CD4-positive, alpha-beta T cell treated with Interferon alpha-2 for 1 hour (primary cell): ENCODE measurements at places on chromosomes 13 and 19.

DNA sequence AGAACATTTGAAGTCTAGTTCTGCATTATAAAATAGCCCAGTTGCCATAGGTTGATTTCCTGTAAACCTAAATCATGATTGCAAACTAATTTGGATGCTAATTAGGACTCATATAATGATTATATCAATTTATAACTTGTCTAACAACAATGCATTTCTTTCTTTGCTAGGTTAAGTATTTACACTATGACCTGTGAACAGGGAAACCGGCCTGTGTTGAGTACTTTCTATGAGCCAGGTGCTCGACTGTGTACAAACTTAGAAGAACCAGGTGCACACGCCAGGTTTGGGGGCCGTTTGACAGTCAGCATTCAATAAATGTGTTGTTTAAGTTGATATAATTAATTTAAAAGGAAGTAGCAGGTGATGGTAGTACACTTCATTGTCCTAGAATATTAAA, 203.1 kb downstream of the TM9SF2 start:
- no peak for DNase-seq

GRCh38 chr19:994516-994915, 5.7 kb upstream of the GRIN3B start:
- DNase-seq: no peak

DNA sequence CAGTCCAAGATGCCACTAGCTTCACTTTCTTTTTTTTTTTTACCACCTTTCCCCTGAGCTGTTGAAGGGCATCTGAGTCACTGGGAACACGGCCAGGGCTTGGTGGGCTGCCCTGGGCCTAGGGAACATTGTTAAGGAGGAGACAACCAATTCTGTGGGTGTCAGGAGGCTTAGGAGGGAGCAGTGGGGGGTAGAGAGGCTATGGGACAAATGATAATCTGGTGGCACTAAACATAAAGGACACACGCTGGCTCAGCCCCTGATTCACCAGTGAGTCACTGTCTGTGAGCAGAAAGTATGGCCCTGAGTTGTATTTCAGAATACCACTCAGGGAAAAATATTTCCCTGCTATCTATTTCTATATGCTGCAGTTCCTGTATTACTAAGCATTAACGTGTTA, 207.8 kb downstream of the DCLK1 start:
- DNase-seq: no peak

GRCh38 chr13:32941368-32941767, 74.9 kb upstream of the KL start:
- no peak for DNase-seq

- DNase-seq: no peak
These were observed 15.4 kb upstream of the FAM216B start for GRCh38 chr13:42766016-42766415.

- no peak for DNase-seq
These were observed 23.4 kb upstream of the ARGLU1 start for GRCh38 chr13:106591299-106591698.

DNA sequence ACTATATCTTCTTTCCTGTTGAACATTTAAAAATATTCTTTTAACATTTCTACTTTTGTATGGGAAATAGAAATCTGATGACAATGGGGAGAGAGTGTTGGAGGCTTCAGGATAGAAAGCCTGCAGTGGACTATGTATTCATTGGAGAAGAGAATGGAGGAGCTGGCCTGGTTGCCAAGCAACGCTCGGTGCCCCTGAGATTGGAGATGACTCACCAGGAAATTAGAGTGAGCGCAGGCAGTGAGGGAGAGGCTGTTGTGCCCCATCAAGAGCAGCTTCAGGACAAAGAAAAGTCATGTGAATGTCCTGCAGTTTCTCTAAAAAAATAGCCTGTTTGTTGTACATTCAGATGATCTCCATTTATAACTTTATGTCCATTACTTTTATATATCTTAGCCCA, 48.7 kb upstream of the ZNF835 start:
- no peak for DNase-seq

DNA sequence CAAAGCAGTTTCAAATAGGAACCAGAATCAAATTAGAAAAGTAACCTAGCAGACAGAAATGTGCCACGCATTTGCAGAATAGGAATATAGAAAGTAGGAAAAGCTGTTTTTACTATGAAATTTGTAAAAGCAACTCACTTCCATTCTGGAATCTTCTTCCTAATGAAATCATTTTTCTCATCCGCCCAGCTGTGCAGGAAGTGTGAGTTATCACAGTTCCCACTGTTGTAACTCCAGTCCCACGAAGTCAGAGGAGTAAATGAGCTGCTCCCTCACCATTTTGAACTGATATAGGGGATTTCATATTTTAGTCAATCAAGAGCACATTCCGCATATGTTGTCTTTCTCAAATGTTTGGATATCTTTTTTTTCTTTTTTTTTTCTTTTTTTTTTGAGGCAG, 230.8 kb downstream of the TBC1D4 start:
- DNase-seq: no peak

DNA sequence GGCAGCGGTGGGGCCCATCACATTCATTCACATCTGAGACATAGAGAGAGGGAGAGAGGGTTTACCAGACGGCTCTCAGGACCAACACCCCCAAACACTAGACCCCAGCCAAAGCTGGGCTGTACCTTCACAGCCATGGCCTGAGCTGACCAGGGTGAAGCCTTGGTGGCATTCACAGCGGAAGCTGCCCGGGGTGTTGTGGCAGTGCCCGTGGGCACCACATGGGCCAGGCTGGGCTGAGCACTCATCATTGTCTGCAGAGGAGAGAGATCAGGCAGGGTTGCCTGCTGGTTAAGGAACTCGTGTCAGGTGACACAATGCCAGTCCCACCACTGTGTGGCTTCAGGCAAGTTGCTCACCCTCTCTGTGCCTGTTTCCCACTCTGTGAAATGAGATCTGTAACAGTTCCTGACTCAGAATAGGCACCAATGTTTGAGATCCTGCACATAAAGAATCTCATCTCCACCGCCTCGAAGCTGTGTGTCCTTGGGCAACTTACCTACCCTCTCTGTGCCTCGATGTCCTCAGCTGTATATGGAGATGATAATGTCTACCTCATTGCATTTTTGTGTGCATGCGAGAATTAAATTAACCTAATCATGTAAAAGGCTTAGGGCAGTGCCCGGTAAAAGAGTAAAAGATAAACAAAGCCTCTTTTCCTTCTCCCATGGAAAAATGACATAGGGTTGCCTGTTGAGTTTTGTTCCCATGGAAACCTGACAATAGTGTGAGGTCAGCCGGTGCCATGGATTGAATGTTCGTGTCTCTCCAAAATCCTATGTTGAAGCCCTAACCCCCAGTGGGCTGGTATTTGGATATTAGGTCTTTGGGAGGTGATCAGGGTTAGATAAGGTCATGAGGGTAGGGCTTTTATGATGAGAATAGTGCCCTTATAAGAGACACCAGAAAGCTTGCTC, 22.9 kb downstream of the CCL25 start:
- no peak for DNase-seq

DNA sequence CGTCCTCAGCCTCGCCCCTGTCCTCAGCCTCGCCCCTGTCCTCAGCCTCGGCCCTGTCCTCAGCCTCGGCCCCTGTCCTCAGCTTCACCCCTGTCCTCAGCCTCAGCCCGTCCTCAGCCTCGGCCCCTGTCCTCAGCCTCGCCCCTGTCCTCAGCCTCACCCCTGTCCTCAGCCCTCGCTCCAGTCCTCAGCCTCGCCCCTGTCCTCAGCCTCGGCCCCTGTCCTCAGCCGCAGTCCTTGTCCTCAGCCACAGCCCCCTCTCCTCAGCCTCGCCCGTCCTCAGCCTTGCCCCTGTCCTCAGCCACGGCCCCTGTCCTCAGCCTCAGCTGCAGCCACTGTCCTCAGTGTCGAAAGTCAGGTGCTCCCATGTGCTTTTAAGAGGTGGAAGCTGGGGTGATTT, 10.5 kb downstream of the C13orf46 start:
- DNase-seq: no peak

- DNase-seq: no peak
These were observed 41.7 kb upstream of the ZNF91 start for GRCh38 chr19:23436944-23437343.

GRCh38 chr13:87884884-87885283, 213.7 kb downstream of the SLITRK5 start:
- no peak for DNase-seq

DNA sequence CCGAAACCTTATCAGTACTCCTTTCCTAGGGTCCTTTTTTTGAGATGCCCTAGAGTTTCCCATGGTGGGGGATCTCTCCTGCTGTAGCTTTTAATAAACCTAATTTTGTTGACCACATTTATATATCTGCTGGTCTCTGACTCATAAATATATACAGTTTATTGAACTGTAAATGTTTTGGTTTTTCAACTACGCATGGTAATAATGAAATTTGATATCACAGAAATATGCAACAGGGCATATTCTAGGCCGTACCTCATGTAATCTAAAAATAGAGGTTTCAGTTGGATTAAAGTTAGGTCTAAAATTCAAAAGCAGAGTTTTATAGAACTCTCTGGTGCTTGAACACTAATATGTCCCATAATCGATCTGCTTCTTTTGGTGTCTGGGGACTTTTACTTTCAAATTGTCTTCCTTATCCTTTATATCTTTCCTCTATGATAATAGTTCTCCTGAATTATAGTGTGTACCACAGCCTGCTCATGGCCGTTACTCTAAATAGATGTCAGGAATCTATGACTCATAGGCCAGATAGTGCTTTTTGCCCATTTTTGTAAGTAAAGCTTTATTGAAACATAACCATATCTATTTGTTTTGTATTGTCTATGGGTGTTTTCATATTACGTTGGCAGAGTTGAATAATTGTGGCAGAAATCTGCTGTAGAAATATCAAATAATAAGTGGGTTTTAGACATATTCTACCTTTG, 324.8 kb upstream of the PCDH9 start:
- DNase-seq: no peak

DNA sequence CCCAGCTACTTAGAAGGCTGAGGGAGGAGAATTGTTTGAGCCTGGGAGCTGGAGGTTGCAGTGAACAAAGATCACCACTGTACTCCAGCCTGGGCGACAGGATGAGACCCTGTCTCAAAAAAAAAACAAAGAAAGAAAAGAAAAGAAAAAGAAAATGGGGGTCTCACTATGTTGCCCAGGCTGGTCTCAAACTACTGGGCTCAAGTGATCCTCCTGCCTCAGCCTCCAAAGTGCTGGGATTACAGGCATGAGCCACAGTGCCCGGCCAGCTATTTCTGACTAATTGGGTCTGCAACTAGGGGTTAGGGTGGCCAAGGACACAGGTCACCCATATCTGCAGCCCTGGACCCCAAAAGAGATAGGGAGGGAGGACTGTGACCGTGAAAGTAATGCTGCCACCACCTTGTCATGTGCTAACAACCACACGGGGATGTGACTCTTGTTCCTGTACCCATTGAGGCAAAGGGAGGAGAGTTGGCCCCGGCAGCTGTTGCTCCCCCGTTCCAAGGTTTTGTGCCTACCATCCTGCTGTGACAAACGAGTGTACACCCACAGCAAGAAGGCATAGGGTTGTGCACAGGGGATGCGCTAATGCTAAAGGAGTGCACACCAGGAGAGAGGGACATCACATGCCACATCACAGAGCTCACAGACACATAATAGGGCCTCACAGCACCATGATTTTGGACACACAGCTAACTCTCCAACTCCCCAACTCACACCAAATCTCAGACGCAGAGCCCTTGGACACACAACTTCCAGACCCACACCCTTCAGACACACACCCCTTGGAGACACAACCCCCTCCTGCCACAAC, 619 bp downstream of the MEF2B start:
- DNase-seq: no peak

DNA sequence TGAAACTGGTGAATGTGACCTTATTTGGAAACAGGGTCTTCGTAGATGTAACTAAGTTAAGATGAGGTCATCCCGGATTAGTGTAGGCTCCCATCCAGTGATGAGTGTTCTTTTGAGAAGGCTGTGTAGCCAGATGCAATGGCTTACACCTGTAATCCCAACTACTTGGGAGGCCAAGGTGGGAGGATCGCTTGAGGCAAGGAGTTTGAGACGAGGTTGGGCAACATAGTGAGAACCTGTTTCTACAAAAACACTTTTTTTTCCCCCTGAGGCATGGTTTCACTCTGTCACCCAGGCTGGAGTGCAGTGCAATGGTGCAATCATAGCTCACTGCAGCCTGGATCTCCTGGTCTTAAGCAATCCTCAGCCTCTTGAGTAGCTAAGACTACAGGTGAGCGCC, 36.4 kb downstream of the FBN3 start:
- DNase-seq: no peak

GRCh38 chr19:33477781-33478180, 43.8 kb downstream of the PEPD start:
- no peak for DNase-seq

GRCh38 chr13:74910415-74910814, 571.6 kb downstream of the TBC1D4 start:
- no peak for DNase-seq

DNA sequence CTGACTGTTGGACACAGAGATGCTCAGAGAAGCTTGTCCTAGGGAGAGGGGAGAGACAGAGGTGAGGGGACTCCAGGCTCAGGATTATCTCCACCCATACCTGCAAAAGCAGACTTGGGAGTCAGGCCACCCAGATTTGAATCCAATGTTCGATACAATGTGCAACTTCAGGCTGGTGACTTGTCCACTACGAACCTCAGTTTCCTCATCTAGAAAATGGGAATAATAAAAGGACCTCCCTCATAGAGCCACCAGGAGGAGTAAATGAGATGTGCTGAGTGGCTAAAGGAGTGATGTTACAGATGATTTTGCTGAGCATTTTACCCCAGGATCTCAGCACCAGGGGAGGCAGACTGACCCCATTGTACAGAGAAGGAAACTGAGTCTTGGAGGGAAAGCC, 25.0 kb downstream of the PRKD2 start:
- DNase-seq: no peak
